ENCODE measurements at places on chromosomes 2 and 18. TPM values are rescaled to one million over a fixed set of nuclear protein-coding genes. Genes with fewer than 3 reads are reported as not detected.

The SNRNP200 gene
- 67.3 TPM for total RNA-seq

The GAREM2 gene
- 2.4 TPM for total RNA-seq

The M1AP gene
- total RNA-seq: not detected

The ST6GAL2 gene
- total RNA-seq: not detected

The NRBP1 gene
- 67.3 TPM for total RNA-seq

The ATG4B gene
- total RNA-seq: 40.7 TPM
